Non-pigmented ciliary epithelial cell (primary cell): ENCODE measurements at places on chromosomes 6 and 20.

- DNase-seq, result no peak
Measured at GRCh38 chr6:107965746-107966145, 7.7 kb upstream of the SEC63 start.

DNA sequence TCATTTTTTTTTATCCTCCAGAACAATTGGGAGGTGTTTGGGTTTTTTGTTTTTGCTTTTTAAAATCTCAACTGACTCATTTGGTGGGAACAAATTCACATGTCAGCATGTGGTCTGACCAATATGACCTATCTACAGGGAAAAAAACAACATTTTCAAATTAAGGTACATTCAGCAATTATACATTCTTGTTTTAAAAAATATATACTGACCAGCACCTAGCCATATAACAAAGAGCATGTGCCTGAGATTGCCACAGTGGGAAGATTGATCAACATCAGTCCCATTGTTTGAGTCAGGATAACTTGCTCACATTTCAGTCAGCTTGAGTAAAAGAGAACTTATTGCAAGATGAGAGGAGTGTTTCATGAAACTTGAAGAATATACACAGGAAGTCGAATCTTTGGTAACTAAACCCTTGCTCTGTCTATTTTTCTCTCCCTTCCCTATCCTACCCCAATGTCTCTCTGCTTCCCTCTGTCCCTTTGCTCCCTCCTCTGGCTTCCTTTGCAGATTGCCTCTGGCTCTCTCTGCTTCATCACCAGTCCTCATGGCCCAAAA, 163.2 kb upstream of the TAB2 start:
- no peak for DNase-seq

GRCh38 chr6:110421749-110422443, 6.5 kb upstream of the DDO start:
- DNase-seq, result no peak

- DNase-seq, result peak; percentile 92
Measured at GRCh38 chr20:64224351-64225170, 31.0 kb upstream of the PCMTD2 start.

DNA sequence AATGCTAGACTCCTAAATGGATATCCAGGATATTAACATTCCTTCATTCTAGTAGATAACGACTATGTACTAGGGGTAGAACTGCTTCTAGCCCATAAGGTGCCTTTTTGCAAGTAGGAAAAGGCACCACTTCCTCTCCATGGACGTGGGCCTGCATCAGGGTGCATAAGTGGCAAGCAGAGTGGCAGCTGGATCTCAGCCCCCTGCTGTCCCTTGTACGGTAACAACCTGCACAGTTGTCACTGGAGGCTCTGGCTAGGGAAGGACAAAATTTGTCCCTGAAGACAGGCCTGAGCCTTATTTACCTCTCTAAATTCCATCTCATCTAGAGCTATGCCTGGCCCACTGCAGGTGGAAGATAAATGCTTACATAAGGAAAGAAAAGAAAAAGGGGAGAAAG, 42.5 kb upstream of the SAYSD1 start:
- DNase-seq, result no peak

- DNase-seq, result no peak
Measured at GRCh38 chr6:53375847-53376246, 27.1 kb upstream of the ELOVL5 start.

- DNase-seq, result no peak
Measured at GRCh38 chr6:20932284-20932683, 398.0 kb downstream of the CDKAL1 start.

DNA sequence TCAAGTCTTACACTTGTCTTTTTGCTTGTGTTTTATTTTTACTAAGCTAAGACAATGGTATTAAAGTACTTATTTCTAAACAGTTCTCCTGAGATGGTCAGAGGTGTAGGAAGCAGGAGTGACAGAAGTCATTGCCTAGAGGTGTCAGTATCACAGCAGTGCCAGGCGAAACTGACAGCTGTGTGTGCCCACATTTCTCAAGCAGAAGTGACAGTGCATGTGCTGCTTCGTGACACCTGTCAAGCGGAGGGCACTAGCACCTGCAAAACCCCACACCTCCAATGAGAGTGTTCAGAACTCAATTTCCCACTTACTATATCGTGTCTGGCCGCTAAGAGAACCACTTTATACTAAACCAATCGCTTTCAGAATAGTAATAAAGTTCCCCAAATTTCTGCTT, 82.8 kb downstream of the SLC23A2 start:
- no peak for DNase-seq

DNA sequence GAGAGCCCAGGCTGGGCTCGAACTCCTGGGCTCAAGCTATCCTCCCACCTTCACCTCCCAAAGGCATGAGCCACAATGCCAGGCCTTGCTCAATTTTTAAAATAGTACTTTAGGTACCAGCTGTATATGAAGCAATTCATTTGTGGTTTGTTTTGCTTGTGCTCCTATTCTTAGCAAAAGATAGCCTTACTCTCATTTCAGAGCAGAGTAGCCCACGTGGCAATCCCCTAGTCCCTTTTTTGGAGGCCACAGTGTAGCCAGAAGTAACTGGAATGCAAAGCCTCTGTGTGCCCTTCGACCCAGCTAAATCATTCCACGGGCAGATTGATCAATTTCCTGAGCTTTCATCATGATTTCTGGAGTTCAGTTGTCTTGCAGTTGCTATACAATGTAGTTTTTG, 372.2 kb downstream of the NRN1 start:
- no peak for DNase-seq

- DNase-seq, result no peak
Measured at GRCh38 chr6:142926177-142926493, 18.8 kb downstream of the HIVEP2 start.

DNA sequence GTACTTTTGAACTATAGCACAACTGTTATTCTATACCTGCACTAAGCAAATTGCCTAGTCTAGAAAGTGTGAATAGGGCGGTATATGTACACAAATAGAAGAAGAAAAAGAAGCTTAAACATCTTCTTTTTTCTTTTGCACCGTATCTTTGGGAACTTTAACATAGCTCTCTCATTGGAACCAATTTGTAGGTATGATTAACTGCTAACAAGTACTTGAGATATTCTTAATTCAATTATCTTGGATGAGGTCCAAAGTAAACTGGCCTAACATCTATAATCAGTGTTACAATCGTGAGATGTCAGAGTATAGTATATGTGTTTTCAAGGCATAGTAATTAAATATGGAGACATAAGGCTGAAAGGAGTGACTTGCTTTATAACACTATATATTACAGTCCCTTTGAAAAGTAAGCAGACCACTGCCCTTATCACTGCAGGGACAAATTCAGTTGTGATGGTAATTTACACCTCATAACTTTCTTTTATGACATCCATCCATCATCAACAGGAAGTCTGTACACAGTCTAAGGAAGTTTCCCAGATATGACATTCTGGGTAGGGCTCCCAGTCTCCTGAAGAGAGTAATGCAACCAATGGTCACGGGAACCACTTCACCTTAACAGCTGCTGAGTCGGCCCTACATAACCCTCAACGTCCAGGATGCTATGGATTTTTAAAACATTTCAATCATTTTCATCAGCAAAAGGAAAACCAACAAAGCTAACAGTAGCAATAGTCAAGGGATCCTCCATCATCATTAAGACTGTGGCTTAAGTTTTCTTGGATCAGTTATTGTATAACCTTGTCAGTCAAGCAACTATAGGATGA, 37.6 kb downstream of the NKAIN2 start:
- DNase-seq, result no peak

DNA sequence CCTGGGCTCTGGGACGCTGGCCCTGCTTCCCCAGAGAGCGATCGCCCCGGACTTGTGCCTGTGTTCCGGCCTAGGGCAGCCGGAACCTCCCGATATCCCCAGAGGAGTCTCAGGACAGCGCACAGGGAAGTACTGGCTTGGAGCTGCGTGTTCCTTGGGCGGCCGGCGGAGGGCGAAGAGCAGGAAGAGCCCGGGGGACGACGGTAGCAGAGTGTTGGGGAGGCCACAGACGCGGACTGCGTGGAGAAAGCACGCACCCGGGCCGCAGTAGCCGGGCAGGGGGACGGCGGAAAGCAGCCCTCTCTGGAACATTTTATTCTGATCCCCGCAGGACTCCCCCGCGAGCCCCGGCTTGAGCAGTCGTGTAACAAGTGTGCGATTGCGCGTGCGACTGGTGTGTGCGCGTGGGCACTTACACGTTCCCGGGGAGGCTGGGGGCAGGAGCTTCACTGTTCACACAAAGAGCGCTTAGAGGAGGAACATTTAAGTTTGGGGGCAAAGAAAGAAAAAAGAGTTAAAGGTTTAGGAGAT, 36.1 kb downstream of the NCR2 start:
- DNase-seq, result no peak

DNA sequence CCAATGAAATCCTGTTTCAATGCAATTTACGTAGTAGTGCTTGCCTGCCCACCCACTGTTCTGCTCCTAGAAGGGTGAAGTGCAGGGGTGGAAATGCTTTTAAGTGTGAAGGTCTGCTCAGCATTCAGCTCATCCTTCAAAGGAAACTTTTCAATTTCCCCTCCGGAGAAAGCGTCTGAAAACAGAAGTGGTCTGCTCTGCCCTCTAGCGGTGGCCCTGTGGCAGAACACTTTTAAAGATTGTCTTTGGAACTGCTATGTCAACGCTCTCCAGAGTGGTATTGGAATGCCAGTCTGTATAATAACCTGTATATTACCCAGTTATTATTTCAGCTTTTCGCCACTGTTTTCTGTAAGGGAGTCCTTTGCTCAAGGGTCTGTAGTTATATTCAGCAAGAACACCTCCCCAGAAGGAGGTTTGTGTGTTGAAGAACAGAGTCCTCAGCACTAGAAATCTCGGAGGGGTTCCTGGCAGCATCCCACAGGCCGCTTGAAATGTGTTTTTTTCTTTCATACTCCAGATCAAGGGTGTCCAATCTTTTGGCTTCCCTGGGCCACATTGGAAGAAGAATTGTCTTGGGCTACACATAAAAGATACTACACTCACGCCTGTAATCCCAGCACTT, 63.1 kb upstream of the KLHL31 start:
- no peak for DNase-seq

GRCh38 chr20:46964618-46965455, 70.2 kb downstream of the EYA2 start:
- no peak for DNase-seq

DNA sequence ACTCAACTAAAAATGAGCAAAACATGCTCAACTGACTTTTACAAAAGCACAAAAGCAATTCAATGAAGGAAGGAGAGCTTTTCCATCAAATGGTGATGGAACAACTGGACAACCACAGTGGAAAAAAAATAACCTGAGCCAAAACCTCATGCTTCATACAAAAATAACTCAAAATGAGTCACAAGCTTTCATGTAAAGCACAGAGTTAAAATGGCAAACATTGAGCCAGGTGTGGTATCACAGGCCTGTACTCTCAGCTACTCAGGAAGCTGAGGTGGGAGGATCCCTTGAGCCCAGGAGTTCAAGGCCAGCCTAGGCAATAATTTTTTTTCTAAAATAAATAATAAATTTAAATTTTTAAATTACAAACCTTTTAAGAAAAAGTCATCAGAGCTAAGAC, 18.4 kb upstream of the HLA-G start:
- no peak for DNase-seq

DNA sequence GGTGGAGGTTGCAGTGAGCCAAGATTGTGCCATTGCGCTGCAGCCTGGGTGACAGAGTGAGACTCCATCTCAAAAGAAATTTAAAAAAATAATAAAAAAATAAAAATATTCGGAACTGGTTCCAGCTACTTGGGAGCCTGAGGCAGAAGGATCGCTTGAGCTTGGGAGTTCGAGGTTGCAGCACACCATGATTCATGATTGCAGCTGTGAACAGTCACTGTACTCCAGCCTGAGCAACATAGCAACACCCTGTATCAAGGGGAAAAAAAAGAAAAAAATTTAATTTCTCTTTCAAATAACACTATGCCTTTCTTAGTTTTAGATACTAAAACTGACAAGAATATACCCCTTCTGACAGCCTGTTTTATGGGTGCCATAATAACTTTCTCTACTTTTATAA, 10.5 kb downstream of the KDM1B start:
- DNase-seq, result no peak

DNA sequence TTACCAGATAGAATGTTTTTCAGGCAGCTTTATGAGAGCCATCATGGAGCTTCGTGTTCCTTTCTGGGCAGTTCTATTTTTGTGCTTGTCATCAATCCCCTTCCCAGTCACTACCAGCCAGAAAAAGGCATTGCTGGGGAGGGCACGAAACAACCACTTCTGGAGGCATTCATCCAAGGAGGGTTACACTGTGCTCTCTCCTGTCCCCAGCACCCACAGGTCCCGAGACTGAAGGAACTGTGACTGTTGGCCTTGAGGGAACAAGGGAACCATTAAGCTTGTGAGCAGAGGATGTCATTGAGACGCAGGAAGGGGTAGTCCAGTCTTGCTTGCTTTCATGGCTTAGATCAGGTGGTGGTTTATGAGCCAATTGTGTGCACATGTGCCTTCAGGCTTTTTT, 20.1 kb upstream of the ENPP5 start:
- no peak for DNase-seq

DNA sequence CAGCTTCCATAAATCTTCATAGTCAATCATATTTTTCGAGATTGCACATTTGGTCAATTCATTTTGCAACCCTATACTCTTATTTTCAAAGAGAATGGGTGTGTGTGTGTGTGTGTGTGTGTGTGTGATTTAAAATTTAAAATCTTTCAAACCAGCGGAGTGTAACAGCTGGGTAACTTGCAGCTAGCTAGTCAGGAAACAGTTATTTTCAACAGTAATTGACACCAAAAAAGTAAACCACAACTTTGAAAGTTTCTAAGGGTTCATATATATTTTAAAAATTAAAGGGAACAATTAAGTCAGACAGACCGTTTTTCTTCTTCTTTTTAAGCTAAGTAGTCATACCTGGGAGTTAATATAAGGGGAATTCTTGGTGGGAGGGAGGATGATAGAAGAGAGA, 57.0 kb downstream of the PRR18 start:
- DNase-seq, result no peak

GRCh38 chr20:33663161-33664084, 1.3 kb downstream of the C20orf144 start:
- DNase-seq, result no peak

DNA sequence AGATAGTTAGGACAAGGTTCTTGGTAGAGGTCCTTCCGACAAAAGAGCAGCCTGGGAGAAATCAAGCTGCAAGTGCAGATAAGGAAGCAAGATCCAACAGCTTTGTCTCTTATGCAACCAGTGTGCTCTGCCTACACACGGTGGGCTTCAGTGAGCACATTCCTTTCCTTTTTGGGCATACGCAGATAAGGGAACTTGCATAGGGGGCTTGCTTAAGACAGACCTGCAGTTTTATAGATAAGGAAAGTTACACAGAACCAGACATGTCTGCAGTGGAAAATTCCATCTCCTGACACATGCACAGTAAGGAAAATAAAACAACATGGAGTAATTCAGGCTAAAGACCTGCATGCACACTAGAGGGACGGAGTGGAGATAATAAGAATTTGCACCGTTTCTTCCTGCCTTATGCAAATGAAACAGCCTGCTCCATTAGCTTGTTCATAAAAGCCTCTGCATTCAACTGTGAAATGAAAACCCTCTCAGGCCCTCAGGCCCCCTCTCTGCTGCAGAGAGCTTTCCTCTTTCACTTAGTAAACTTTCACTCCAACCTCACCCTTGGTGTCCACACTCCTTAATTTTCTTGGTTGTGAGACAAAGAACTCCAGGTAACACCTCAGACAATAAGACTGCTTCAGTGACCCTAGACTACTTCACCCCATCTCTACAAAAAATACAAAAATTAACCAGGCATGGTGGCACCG, 97.5 kb upstream of the MYLIP start:
- no peak for DNase-seq
